AG04449 (cell line): ENCODE measurements at places on chromosomes 3 and 15.

GRCh38 chr3:16866571-16866970, 18.2 kb upstream of the PLCL2 start:
- no peak for DNase-seq

GRCh38 chr3:61688307-61688984, 127.1 kb downstream of the PTPRG start:
- DNase-seq: no peak

DNA sequence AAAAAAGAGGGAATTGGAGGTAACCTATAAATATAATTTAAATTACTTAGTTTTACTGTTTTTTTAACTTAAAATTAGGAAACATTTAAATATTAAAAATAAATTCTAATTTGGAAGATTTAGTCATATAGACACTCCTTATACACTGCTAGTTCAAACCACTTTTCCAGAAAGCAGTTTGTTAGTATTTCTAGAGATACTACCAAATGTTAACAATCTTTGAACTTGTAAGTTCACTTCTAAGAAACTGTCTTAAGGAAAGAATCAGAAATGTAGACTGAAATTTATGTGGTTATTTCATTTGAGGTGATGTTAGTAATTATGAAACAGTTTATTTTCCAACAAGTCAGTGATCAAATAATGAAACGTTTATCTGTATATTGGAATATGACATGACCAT, 22.7 kb downstream of the CTDSPL2 start:
- no peak for DNase-seq

DNA sequence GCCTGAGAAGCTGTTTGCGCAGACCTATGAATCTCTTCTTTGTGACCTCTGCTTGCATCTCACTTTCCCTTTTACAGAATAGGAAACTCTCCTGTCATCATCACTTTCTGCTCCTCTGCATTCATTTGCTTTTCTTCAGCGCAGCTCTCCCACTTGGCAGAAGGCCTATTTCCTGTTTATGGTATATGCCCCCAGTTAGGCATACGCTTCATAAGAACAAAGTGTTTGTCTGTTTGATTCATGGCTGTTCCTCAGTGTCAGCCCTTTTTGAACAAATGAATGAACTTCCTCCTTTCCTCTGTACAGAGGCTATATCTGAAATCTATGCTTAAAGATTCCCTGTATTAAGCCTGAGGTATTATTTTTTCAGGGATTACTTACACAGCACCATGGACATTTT, 1216.9 kb upstream of the GBE1 start:
- no peak for DNase-seq

- no peak for DNase-seq
Observed at GRCh38 chr15:47787875-47788274, 70.6 kb downstream of the SEMA6D start.

DNA sequence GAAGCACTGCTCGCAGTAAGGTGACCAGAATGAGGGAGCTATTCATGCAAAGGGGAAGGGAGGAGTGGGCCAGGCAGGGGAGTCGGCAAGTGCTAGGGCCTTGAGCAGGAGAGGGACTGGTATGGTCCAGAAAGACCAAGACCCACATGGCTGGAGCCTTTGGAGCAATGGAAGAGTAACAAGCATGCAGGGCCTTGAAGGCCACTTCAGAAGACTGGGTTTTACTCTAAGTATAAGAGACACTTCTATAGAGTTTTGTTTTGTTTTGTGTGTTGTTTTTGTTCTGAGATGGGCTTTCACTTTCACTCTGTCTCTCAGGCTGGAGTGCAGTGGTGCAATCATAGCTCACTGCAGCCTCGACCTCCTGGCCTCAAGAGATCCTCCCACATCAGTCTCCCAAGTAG, 42.0 kb downstream of the BFSP2 start:
- no peak for DNase-seq

GRCh38 chr3:14305324-14305723, 97.1 kb upstream of the SLC6A6 start:
- DNase-seq: no peak

DNA sequence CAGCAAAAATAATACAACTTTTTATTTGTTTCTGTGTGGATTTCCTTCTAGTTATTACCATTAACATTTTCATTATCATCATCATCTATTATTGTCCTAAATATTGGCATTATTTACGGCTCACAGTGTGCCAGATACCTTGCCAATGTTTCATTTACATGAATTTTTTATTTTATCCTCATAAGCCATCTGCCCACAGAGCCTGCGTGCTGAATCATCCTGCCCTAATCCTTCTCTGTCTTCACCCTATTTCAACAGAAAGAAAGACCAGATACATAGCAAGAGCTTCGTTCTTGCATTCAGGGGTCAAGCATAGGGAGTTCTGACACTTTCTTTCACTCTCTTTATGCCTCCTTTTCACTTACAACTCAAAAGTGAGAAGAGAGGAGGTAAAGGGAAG, 82.0 kb downstream of the KCNMB2 start:
- DNase-seq: no peak

DNA sequence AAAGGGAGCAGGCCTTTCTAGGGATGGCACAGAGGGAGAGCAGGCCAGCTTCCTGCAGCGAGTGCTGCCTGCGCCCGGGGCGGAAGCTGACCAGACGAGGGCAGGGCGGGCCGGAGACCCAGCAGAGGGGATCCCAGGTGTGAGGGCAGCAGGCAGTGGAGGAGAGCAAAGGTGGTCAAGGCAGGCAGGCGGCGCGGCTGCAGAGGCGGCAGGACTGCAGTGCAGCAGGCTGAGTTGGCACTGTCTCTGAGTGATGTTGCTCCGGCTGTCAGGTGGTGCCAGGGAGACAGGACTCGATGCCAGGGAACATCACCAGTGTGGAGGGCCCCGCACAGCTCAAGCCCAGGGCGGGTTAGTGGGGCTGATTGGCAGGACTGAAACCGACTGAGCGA, 22.3 kb upstream of the PLXNA1 start:
- no peak for DNase-seq

DNA sequence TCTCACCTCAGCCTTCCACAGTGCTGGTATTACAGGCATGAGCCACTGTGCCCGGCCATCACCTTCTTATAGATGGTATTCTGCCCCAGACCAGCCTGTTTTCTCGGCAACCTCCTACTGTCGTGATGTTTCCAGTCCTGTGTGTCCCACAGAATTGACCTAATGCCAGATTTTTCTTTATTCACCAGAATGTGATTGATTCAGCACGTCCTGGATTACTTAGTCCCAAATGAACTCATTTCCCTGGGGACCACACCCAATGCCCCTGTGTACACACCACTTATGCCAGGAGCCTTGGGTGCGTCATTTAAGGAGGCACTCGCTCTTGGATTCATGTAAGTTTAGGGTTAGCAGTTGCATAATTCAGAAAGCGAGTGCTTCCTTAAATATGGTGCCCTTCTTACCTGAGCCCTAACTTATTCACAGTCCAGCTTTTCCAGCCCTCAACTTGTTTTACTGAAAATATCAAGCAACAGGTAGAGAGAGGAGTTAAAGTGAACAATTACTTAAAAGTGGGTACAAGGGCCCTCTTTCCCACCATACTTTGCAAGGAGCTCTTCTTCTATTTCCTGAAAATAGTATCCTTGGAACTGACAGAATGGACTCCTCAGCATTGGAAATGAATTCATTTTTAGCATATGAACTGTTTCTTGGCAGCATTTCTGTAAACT, 64.6 kb upstream of the UBE2E1 start:
- no peak for DNase-seq

- DNase-seq: no peak
Observed at GRCh38 chr3:115512565-115513415, 110.5 kb upstream of the GAP43 start.

- no peak for DNase-seq
Observed at GRCh38 chr15:67746450-67746849, 78.9 kb upstream of the SKOR1 start.

DNA sequence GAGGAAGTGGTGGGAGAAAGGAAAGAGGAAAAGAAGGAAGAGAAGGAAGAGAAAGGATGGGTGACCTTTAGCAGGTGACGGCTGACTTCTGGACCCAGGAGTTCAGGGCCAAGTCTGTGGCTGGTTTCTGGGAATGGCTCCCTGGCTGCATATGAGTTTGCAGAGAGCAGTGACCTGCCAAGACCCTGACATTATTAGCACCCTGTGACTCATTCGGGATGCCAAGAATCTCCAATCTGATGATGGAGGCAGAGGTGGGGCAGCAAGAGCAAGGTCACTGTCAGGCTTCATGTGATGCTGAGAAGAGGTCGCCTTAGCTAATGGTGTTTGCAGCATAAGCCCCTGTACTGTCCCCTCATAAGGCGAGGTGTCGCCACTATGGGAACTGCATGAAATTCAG, 42.6 kb downstream of the MYZAP start:
- DNase-seq: no peak

DNA sequence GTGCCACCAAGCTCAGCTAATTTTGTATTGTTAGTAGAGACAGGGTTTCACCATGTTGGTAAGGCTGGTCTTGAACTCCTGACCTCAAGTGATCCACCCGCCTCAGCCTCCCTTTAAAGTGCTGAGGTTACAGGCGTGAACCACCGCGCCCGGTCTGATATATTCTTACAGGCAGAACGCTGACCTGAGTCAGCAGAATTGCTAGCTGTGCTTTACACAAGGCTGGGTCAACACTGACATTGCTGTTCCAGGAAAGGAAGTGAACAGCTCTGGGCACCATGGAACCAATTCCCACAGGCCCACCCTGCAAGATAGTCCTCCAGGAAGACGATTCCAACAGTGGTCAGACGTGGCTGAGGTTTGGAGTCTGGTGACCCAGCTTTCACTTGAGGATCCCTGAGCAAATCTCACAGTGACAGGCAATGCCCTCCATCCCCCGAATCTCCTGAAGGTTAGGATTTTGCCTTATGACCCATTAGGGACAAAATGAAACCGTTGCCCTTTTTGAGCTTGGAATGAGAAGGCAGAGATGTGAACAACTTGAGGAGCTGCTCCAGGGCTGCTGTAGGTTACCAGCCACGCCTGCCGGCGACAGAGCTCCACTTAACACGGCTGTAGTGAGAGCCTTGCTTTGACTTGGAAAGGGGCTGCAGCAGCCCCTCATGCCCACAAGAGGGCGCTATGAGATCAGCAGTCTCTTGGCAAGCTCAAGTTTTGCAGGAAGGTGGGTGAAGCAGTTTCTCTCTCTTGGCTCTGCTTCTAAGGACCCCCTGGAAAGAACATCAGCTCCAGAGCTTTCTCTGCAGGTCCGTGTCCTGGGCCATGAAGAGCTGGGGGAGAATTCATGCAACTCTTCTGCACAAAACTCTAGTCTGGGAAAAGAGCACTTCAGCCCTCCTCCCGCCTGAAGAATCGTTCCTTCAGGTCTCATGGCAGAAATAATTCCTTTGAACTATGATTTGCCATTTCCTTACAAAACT, 74.1 kb downstream of the SENP2 start:
- DNase-seq: peak; percentile 44

- DNase-seq: no peak
Observed at GRCh38 chr15:99967841-99968371, 234.7 kb upstream of the LYSMD4 start.

GRCh38 chr15:90095521-90095959, 6.7 kb downstream of the IDH2 start:
- no peak for DNase-seq

GRCh38 chr3:33629219-33629618, 88.8 kb downstream of the CLASP2 start:
- no peak for DNase-seq
